Activated CD8-positive, alpha-beta memory T cell treated with anti-CD3 and anti-CD28 coated beads for 1 hour (primary cell): ENCODE measurements at places on chromosomes 5 and 9.

DNA sequence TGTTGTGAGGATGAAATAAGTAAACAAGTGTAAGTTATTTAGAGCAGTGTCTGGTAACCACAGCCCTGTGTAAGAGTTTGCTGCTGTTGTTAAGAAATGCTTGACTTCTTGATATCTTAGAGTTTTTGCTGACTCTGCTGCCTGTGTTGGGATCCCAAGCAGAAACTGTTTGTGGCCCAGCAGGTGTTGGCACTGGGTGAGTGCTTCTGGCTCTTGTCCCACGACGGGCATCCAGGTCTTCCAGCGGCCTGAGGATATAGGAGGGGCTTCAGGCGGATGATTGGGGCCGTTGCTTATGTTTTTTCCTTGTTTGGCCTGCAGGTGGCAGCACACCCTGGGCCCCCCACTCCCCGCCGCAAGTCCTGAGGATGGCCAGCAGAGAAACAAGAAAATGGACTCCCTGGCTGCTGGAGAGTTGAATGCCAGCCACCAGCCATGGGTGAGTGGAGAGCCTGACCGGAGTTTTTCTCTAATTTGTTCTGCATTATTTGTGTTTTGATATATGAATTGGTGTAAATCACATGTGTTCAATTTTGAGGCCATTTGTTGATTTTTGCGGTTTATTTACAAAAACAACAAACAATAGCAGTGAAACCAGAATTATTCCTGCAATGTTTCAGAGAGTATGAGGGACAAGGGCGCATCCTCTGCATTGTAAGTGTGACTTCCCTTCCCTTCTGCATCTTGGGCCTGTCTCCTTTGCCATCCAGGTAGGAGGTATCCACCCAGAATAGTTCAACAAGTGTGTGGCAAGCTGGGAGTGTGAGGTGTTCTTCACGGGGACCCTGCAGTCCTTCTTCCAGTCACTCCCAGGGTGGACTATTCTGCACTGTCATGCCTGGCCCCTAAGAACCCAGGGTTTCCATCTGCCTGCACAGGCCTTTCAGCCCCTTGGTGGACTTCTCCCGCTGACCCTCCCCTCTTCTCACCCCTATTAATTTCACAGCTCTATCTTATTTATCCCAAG, 50.3 kb downstream of the SLC22A5 start:
- no peak for DNase-seq

GRCh38 chr9:95954940-95955339, 79.4 kb downstream of the ERCC6L2 start:
- no peak for DNase-seq

DNA sequence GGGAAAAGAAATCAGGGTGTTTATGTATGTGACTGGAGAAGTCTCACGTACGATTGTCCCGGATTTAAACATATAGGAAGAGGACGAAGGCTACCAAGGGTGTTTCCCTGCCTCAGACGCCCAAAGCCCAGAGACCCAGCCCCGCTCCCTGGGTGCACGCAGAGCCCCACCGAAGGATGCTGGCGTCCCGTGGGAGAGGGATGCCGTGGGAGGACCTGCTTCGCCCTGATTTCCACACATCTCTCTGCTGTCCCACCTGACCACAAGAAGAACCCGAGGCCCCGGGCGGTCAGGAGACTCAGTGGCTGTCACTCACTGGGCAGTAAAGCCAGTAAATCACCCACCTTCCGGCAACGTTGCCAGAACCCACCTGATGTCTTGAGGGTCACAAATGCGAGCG, 211.8 kb upstream of the TBCA start:
- no peak for DNase-seq

DNA sequence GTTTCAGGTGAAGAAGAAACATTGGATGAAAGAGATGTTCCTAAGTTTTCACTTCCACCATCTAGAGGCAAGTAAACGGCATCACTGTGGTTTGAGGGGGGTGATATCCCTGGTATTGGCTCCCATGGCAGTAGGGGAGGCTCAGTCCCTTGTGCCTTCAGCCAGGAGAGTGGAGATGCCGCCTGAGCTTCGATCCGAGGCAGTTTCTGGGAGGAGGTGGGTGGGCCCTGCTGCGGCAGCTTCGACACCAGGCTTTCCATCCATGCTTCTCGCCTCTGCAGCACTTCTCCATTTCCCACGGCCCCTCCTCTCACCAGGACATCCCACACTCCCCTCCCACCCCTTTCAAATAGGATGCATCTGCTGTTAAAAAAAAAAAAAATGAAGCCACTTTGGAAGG, 258.3 kb downstream of the GADD45G start:
- DNase-seq = no peak

DNA sequence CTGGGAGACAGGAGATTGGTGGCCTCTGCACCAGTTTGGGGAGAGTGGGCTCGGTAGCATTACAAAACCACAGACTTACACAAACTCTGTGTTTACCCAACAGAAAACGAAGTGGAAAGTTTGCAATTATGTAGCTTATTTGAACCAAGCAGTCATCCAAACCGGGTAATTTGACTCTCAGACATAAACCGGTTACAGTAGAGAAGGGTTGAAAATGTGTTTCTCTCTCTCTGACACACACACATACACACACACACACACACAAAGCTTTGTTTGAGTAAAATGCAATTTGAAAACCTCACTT, 97.1 kb upstream of the ZNF608 start:
- no peak for DNase-seq

DNA sequence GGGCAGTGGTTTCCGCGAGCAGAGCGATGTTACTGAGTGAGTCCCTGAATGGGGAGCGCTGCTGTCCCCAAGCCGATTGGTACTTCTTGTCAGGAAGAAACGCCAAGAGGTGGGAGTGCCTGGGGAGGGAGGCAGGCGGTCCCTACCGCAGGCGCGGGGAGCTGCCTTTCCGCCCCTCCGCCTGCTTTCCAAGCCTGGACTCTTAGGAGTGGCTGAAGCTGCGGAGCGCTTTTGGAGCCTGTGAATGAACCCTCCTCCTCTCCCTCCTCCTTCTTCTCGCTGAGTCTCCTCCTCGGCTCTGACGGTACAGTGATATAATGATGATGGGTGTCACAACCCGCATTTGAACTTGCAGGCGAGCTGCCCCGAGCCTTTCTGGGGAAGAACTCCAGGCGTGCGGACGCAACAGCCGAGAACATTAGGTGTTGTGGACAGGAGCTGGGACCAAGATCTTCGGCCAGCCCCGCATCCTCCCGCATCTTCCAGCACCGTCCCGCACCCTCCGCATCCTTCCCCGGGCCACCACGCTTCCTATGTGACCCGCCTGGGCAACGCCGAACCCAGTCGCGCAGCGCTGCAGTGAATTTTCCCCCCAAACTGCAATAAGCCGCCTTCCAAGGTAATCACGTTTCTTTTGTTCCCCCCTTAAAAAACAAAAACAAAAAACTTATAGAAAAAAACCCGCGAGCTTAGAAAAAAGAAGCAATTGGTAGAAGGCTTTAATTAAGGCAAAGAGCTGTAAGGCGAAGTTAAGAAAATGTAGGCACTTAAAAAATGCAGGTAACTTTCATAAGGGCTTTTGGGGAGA, at the start of gene VCAN:
Gene VCAN, plus strand, starts transcription at position 340 of the 808 bp plus-strand sequence. CDS start 11,775 bp downstream, outside the sequence.
- no peak for DNase-seq

- no peak for DNase-seq
Measured at GRCh38 chr9:88791105-88791805, 200.0 kb upstream of the S1PR3 start.

- DNase-seq = no peak
Measured at GRCh38 chr5:21823076-21823574, 1030.0 kb downstream of the CDH12 start.

- no peak for DNase-seq
Measured at GRCh38 chr9:10434412-10434811, 178.4 kb downstream of the PTPRD start.

GRCh38 chr5:84306601-84307000, 78.1 kb downstream of the EDIL3 start:
- no peak for DNase-seq

DNA sequence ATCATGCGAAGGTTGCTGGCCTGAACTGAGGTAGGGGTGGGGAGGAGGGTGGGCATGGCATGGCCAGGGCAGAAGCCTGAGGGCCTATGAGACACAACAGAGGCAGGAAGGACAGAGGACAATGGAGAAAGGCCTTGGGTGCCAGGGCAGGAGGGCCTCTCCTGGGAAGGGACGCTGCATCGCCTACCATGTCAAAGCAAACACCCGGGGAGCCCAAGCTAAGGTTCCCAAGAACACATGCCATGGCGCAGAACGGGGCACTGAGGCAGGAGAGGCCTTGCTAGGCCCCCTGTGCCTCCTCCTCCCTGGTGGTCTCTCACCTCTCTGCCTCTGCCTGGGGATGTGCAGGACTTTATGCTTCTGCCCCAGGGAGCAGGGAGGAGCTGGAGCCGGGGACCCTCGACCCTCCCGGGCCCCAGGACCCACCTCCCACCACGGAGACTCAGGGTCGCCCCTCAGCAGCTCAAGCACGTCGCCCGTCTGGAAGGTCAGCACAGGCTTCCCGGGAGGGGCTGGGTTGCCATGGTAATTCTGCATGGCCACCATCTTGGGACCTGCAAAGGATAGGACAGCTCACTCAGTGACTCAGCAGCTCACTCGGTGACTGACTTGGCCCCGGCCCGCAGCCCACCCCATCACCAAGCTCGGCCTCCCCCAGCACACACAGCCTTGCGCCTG, 40.3 kb upstream of the SARDH start:
- no peak for DNase-seq

DNA sequence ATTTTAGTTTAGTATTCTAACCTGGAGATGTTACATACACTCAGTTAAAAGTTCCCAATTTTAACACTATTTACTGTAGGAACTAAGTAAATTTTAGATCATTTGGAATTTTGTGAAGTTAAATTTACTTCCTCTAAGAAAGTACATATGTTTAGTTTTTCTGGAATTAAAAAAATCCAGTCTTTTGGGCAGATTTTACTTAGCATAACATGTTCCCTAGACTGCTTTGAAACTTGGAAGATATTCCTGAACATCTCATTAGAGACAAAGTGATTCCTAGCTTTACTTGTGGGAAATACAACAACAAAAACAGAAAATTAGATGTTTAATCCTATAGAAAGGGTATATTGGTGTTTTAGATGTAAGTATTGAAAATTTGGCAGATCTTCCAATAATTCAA, 930.0 kb upstream of the PTPRD start:
- DNase-seq = no peak

GRCh38 chr9:136949239-136949816, 2.7 kb upstream of the LCN12 start:
- DNase-seq = no peak

DNA sequence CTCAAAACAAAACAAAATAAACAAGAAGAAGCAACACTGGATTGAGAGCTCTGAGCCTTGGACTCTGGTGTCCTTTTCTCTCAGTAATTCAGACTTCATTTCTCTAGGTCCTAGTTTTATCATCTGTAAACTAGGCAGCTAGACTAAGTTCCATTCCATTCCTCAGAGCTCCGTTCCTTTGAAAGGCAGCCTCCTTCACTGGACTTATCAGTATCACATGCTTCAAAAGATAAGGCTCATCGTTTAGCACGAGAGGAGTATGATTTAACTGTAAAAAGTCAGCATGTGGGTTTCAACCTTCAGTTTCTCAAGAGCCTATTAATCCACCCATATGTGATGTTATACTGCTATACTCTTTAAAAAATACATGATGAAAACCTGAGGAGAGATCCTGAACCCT, 1.6 kb downstream of the ATP10B start:
- DNase-seq = no peak

GRCh38 chr5:141597394-141597793, 21.4 kb downstream of the DIAPH1 start:
- no peak for DNase-seq

DNA sequence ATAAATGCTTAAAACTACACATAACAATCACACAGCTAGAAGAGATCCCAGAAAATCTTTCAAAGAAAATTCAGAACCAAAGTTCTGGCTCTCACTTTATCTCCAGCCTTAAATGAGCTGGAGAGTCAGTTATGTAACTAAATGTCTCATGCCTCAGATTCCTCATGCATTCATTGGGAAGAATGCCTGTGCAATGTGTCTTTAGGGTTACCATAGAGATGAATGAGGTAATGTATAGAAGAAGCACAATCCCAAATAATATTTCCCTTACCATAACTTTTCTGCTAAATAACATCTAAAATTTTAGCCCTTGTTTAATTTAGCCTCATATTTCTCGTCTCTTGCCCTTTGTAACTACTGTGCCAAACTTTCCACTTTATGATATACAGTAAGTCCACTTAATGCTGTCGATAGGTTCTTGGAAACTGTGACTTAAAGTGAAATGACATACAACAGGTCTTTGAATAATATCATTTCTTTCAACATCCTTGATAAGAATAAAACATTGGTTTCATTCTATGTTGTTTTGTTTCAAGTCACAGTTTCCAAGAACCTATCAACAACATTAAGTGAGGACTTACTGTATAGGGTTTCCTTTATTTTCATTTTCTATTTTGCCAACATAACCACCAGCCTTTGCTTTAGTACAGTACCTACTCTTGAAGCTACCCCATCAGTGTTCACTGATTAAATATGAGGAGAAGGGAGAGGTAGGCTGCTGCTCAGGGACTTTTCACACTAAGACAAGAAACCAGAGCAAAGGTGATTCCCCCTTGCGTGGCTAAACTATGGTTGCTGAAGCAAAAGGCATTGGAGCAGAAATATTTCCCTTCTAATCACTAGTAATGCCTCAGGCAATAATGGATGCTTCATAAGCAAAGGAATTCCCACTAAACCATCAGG, 295.7 kb upstream of the PTGER4 start:
- no peak for DNase-seq

- DNase-seq = no peak
Measured at GRCh38 chr5:56328753-56329560, 95.8 kb upstream of the ANKRD55 start.

GRCh38 chr9:9142001-9142400, 1342.4 kb upstream of the DMAC1 start:
- DNase-seq = no peak

DNA sequence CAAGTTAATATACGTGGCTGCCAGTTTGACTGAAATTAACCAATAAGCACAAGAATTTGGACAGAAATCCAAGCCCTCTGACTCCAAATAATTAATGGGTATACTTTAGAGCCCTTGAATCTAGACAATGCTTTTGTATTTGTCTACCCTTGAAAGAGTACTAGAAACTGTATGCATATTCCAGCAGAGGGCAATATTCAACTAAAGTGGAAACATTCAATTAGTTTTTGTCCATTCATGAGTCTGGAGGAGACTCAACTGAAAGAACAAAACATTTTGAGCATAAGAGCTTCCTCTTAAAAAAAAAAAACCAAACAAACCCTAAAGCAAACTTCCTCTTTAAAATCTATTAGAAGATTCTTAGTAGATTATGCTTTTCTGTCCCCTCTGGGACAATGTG, 157.8 kb downstream of the ARHGEF28 start:
- no peak for DNase-seq

DNA sequence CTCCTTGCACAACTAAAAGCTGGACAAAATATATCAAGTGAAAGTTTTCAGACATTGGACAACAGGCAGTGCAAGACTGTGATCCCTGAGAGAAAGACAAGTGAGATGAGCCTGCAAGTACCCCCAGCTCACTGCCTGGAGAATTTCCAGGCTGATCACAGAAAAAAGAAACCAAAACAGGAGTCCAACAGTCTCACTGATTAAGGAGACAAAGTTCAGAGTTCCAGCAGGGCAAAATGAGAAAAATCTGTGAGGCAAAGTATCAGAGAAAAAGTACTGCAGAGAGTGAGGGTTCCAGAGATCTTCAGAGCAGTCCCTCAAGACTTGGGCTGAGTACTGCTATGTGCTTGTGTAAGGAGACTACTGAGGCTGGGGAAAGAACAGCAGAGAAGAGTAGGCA, 56.0 kb upstream of the PRSS3 start:
- DNase-seq = no peak
